ENCODE measurements at places on chromosomes 2 and 18. TPM values are rescaled to one million over a fixed set of nuclear protein-coding genes. Genes with fewer than 3 reads are reported as not detected.

Gene PNPT1
- 91.6 TPM for total RNA-seq

Gene SETBP1
- total RNA-seq, result 12.6 TPM

Gene CYP27C1
- total RNA-seq, result 0.63 TPM

Gene SFT2D3
- 11.4 TPM for total RNA-seq

Gene G6PC2
- total RNA-seq, result not detected

DNA sequence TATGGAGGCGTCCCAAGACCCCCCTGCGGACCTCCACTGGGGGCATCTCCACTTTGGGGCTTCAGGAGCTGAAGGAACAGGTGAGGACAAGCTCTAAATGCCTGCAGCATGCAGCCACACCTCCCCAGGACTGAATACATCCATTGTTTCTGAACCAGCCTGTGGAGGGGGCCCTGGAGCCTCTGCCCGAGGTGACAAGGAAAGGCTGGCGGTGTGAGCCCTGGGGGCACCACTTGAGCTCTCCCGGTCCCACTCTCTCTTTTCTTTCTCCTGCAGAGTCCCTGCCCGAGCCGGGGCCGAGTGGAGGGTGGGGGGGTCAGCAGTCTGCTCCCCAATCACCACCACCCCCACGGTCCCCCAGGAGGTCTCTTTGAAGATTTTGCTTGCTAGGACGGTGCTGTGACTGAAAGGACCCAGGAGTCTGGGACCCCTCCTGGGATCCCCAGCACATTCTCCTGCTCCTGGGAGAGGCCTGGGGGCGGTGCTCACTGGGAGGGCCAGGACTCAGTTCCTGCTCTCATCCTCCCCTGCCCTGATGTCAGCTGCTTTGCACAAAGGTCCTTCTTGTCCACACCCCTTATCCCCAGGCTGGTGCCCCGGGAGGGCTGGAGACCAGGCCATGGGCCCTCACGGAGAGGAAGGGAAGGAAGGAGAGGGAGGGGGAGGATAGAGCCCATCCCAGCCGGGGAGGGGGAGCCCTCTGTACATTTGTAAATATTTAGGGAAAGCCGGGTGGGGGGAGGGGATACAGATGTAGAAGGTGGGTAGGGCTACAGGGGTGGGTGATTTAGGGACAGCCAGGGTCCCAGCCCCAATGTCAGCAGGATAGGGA lies 5.7 kb downstream of the CHPF start:
- H3K36me3 ChIP-seq, result peaks cover 34% of the 10 kb centered on the region
- no peaks in the 10 kb centered on the region for H3K27me3 ChIP-seq
- H3K4me1 ChIP-seq, result no peaks in the 10 kb centered on the region
- no peak overlapping the region for H3K27ac ChIP-seq
- no peak overlapping the region for H3K4me3 ChIP-seq
- no peak for DNase-seq

DNA sequence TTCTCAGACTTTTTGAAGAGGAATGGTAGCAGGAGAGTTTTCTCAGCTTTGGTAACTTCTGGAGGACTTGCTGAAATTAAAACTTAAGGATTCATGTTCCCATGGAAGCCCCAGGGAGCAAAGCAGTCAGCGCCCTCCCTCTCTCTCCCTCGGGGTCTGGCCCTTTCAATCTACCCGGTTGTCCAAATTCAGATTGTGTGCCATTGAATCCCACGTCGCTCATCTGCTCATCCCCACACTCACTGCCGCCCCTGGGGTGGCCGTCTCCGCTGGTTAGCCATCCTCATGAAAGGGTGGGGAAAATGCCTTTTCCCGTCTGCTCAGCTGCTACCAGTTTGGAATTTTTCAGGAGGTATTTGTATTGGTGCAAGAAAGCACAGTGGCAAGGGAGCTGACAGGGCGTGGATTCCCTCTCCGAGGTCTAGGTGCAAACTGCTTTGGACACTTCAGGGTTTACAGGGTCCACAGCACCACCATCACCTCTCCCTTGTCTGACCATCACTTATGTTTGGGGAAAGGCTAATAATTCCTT lies 27.1 kb downstream of the MCFD2 start:
- H3K36me3 ChIP-seq, result no peaks in the 10 kb centered on the region
- H3K4me3 ChIP-seq, result no peak overlapping the region
- no peak for DNase-seq
- no peaks in the 10 kb centered on the region for H3K27me3 ChIP-seq
- no peak overlapping the region for H3K27ac ChIP-seq

- H3K4me1 ChIP-seq, result no peaks in the 10 kb centered on the region
- no peak for DNase-seq
- H3K36me3 ChIP-seq, result no peaks in the 10 kb centered on the region
- H3K4me3 ChIP-seq, result no peak overlapping the region
- no peaks in the 10 kb centered on the region for H3K27me3 ChIP-seq
Observed at GRCh38 chr2:73717251-73717606, 19.9 kb downstream of the TPRKB start.

- no peak overlapping the region for H3K27ac ChIP-seq
- no peak for DNase-seq
- no peaks in the 10 kb centered on the region for H3K27me3 ChIP-seq
- H3K4me1 ChIP-seq, result peaks cover 5% of the 10 kb centered on the region
- no peak overlapping the region for H3K4me3 ChIP-seq
Observed at GRCh38 chr2:98507891-98508708, 63.4 kb downstream of the INPP4A start.

DNA sequence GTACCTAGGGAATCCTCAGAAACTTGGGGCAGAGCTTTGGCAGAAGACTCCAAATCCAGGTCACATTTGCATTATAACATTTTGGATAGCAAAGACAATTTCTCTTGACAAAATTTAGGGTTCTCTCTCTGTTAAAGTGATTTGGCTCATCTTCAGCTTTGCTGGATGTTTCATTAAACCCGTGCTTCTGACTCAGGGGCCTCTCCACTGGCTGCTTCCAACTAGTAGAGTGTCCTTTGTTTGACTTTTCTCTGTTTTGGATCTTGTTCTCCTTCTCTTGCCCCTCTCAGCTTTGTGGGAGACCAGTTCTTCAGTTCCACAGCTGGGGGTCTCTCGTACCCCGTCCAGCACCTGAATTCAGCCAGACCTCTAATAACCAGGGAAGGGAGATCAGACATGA lies 145.6 kb downstream of the PLCL1 start:
- no peaks in the 10 kb centered on the region for H3K27me3 ChIP-seq
- DNase-seq, result no peak
- no peak overlapping the region for H3K4me3 ChIP-seq
- no peaks in the 10 kb centered on the region for H3K4me1 ChIP-seq

- H3K4me1 ChIP-seq, result no peaks in the 10 kb centered on the region
- H3K27ac ChIP-seq, result no peak overlapping the region
- H3K4me3 ChIP-seq, result no peak overlapping the region
Observed at GRCh38 chr2:109000738-109001137, 11.7 kb upstream of the EDAR start.

DNA sequence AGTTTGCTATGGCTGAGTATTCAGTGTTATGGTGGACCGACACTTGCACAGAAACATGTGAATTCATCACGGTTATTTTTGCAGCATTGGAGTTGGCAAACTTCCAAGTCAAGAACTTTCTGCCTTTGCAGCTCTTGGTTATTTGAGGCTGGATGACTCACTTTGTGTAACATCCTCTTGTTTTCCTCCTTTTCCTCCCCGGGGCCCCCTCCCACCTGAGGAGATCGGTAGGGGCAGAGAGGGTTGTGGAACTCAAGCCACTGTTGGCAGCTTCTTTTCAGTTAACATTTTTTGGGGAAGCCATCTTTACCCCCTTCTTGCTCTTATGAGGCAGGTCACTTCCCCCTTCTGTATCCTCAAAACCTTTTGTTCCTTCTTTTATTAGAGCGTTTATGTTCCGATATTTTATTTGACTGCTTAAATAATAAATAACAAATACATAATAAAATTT lies 48.6 kb downstream of the DDX1 start:
- H3K27ac ChIP-seq, result no peak overlapping the region
- H3K36me3 ChIP-seq, result peaks cover 20% of the 10 kb centered on the region
- H3K4me1 ChIP-seq, result peaks cover 4% of the 10 kb centered on the region

DNA sequence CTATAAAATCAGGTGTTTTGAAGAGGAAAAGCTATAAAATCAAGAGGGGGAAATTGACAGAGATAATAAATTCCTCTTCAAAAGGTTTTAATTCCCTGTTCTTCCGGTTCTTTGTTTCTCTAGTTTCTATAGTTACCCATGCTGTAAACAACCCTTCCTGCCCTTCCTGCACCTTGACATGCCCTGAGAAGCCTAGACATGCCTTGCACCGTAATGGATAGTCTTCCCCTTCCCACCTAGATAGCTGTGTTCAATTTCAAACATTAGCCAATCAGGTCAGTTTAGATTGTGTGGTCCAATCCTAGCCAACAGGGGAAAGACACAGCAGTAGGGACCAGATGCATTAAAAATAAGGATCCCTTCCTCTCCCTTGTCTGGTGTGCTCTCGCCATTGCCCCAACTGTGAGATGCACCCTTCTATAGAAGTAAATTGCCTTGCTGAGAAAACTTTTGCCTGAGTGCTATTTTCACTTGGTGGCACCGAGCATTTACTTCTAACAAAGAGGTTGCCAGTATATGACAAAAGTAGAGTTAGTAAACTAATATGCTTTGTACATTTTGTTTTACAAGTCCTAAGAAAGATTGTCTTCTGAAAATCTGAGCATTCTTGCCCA lies 27.1 kb downstream of the SULT1C4 start:
- H3K4me3 ChIP-seq, result no peak overlapping the region
- DNase-seq, result no peak
- H3K27me3 ChIP-seq, result no peaks in the 10 kb centered on the region
- H3K4me1 ChIP-seq, result peaks cover 66% of the 10 kb centered on the region
- H3K36me3 ChIP-seq, result 0 out of 2 replicates have a peak, but pooled peaks cover 6% of the 10 kb centered on the region

DNA sequence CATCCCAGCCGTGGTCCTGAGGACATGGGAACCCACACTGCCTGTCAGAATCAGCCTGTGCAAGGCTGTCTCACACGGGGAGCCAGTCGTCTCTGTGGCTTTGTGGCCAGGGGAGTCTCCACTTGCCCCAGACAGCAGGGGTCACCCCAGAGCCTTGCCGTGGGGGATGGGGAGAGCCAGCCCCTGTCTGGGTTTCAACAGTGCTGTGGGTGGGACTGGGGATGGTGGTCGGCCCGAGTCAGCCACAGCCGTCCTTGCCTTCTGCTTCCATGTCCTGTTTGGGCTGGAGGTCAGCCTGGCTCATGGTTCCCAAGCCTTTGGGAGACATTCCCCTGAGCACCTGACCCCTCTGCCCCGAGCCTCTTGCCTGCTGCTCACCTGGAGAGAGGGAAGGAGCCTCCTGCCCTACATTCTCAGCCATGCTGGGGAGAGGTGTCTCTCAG lies 19.6 kb downstream of the GPR35 start:
- no peak for DNase-seq
- no peak overlapping the region for H3K27ac ChIP-seq
- H3K4me1 ChIP-seq, result no peaks in the 10 kb centered on the region
- peaks cover 62% of the 10 kb centered on the region for H3K27me3 ChIP-seq
- H3K4me3 ChIP-seq, result no peak overlapping the region
- no peaks in the 10 kb centered on the region for H3K36me3 ChIP-seq

GRCh38 chr2:45709137-45709536 lies 57.7 kb downstream of the PRKCE start:
- no peak overlapping the region for H3K27ac ChIP-seq
- H3K36me3 ChIP-seq, result no peaks in the 10 kb centered on the region
- DNase-seq, result no peak
- no peak overlapping the region for H3K4me3 ChIP-seq

GRCh38 chr2:178666458-178666857 lies 140.8 kb downstream of the TTN start:
- H3K27ac ChIP-seq, result no peak overlapping the region
- no peaks in the 10 kb centered on the region for H3K27me3 ChIP-seq
- no peak overlapping the region for H3K4me3 ChIP-seq
- H3K36me3 ChIP-seq, result no peaks in the 10 kb centered on the region

GRCh38 chr2:17461087-17461475 lies 57.2 kb downstream of the RAD51AP2 start:
- no peaks in the 10 kb centered on the region for H3K36me3 ChIP-seq
- no peak overlapping the region for H3K4me3 ChIP-seq
- no peak for DNase-seq
- H3K27me3 ChIP-seq, result no peaks in the 10 kb centered on the region

GRCh38 chr2:167940734-167941507 lies 306.5 kb downstream of the STK39 start:
- DNase-seq, result no peak
- H3K4me3 ChIP-seq, result no peak overlapping the region
- H3K4me1 ChIP-seq, result no peaks in the 10 kb centered on the region
- no peaks in the 10 kb centered on the region for H3K36me3 ChIP-seq

- no peak overlapping the region for H3K4me3 ChIP-seq
- H3K36me3 ChIP-seq, result no peaks in the 10 kb centered on the region
- no peak overlapping the region for H3K27ac ChIP-seq
- no peaks in the 10 kb centered on the region for H3K4me1 ChIP-seq
Observed at GRCh38 chr2:126429103-126429502, 226.9 kb upstream of the GYPC start.

- no peaks in the 10 kb centered on the region for H3K36me3 ChIP-seq
- H3K4me3 ChIP-seq, result no peak overlapping the region
- H3K4me1 ChIP-seq, result no peaks in the 10 kb centered on the region
- DNase-seq, result no peak
- H3K27ac ChIP-seq, result no peak overlapping the region
- H3K27me3 ChIP-seq, result no peaks in the 10 kb centered on the region
Observed at GRCh38 chr2:14418115-14418514, 214.4 kb upstream of the LRATD1 start.
